ENCODE measurements at places on chromosomes 5 and 9.
A peak's percentile ranks its signal among the peaks of the same experiment; 100 is the strongest.

GRCh38 chr9:88530051-88530450 lies 4.9 kb upstream of the NXNL2 start:
- DNase-seq: no peak

DNA sequence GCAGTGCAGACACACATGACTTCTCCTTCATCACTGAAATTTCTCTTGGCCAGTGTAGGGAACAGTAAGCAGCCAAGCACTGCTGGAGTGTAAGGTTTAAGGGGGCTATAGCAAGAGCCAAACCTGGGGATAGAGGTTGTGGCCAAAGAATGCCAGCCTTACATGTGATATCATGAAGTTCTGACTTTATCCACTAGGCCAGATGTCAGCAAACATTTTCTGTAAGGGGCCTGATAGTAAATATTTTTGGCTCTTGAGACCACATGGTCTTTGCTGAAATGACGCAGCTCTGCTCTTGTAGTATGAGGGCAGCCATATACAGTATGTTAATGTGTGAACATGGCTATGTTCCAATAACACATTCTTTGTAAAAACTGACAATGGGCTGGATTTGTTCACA lies 29.7 kb upstream of the FYB1 start:
- DNase-seq: no peak

DNA sequence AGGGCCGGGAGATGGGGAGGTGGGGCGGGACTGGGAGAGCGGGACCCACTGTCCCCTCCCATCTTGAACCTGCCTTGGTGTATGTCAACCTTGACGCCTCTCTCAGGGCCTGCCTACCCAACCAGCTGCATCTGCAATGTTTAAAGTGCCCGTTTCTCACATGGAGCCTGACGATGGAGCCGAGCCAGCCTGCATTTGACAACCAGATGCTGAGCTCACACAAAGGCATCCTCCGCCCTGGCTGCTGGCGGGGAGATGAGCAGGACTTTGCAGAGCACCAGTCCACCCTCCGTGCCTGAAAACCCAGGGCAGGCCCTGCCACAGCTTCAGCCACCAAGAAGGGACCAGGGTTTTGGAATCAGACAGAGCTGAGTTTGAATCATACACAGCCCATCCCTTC lies 141.1 kb upstream of the SMIM23 start:
- peak; percentile 75 for DNase-seq

DNA sequence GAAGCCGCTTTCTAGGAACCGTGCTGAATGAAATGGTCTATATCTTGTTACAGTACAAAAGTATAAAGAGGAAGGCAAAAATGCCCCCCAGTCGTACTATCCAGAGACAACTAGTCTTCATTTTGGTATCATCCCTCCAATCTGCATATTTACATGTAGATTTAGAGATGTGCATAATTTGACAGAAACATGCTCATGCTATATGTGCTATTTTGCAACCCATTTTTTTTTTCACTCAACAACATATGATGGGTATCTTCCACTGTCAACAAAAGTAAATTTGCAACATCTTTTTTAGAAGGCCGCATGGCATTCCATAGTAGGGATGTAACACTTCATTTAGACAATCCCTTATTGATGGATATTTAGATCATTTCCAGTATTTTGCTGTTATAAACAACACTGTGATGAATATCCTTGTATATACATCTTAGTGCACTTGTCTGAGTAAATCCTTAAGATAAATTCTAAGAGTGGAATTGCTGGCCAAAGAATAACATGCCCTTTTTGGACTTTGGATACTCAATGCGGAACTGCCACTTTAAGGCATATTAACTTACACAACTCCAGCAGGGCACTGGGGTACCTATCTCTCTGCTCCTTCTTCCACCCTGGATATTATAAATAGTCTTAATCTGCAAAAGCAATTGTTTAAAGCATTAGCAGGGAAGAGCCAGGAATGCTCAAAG lies 71.1 kb upstream of the SH3PXD2B start:
- no peak for DNase-seq
